ENCODE measurements at places on chromosomes 16 and 17.

- no peak for DNase-seq
Observed at GRCh38 chr17:15496735-15497670, 29.6 kb upstream of the CDRT4 start.

DNA sequence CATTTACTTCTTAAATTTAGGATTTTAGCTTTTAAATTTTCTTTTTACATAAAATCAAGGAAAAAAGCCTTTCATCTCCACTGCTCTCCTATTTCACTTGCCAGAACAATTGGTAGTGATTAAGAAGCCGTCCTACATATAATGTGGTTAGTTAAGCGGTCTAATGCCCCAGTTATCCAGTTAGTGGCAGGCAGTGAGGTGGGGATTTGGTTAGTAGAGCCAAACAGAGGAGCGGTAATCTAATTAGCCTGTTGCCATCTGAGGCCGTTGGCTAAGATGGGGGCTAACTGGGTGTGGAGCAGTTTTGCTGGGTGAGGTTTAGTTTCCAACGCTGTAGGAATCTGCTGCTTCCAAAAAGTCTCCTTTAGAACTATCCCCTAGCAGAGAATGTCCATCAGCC lies 22.4 kb downstream of the SNX11 start:
- no peak for DNase-seq

DNA sequence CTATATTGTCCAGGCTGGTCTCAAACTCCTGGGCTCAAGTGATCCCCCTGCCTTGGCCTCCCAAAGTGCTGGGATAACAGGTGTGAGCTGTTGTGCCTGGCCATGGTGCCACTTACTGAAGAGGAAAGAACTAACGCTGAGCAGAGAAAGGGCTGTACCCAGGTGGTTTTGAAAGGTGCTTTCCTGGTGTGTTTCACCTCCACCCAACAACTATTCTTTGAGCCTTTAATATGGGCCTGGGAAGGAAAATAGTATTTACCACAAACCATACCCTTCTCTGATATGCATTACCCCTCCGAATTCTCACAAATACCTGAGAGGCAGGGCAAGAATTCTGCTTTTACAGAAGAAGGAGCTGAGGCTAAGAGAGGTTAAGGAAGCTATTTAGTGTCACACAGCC lies 24.8 kb downstream of the KPNA2 start:
- DNase-seq: no peak

DNA sequence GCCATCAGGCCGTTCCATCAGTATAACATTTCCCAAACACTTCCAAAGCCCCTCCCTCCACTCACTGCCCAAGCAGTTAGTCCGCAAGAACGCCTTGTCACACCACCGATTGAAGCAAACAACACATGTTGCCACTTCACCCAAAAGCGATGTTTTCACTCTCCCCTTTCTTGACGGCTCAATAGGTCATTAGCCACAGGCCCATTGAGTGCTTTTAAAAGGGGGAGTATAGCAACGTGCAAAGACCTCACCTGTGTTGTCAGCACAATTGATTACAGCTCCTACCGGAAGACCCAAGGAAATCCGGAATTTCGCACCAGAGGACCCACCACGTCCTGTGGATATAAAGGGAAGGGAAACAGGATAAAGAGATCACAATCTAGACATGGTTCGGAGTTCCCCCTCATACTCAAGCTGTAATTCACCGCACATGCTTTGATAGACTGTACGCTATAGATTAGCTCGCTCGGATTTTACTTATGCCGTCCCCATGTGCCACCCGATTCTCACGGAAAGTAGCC lies 690 bp downstream of the RPL23 start:
- peak; percentile 42 for DNase-seq

GRCh38 chr17:73365906-73366623 lies 54.3 kb upstream of the CDC42EP4 start:
- no peak for DNase-seq

DNA sequence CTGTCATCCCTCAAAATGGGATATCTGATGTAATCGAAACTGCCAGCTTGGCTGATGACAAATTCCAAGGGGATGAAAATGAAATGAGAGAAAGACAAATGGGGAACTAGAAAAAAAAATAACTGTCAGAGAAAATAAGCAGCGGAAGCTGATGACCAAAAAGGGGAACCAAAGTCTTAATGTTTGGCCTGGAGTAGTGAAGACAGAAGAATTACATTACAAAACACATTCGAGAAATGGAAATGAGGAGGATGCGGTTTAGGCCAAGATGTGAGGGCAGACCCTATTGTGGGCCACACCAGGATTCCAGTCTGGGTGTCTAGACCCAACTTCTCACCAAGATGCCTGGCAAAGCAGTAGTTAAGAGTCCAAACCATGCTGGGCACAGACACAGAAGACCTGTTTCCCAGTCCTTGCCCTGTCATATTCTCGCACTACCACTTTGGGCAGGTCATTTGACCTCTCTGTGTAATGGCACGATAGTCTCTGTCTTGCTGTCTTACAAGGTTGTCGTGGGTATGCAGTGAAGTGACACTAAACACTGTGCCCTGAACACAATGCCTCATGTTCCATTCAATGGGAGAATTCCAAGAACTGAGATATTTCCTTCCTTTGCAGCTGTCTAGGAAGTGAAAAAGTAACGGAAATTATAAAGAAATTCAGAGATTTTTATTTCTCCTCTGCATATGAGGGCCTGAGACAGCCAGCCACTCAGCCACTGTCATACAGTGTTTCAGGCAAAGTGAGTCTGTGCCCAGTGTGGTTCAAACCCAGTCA lies 12.3 kb upstream of the CCL2 start:
- no peak for DNase-seq

- DNase-seq: no peak
Observed at GRCh38 chr16:28188085-28188916, 23.5 kb downstream of the XPO6 start.

- DNase-seq: no peak
Observed at GRCh38 chr16:68421076-68421475, 27.2 kb downstream of the SMPD3 start.

DNA sequence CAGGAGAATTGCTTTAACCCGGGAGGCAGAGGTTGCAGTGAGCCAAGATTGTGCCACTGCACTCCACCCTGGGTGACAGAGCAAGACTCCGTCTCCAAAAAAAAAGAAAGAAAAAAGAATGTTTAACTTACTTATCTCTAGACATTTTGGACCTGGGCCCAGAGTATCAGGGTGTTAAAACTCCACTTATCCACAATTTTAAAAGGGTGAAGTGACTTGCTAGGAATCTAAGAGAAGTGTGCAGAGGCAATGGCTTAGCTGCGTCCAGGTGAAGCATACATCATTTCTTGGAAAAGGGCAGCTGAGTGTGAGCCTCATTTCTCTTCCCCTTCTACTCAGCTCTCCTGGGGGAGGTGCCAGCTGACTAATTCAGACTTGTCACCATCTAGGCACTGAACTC lies 25.1 kb downstream of the ALDH3A2 start:
- no peak for DNase-seq

DNA sequence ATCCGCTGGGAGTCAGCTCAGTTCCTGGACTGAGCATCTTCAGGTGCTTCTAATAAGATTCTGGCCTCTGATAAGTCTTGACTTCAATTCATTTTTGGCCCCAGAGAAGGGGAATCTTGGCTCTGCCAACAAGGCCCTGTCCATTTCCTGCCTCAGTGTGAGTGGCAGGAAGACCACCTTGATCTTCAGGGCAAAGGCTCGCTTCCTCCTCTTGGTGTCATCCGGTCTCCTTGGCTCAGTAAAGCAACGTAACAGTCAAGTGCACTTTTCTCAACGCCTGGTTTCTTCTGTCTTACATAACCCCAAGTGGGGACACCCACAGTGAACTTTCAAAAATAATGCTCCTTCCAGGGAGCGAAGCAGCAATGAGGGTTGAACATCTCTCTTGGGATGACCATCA lies 169.8 kb downstream of the PRKCB start:
- no peak for DNase-seq

- no peak for DNase-seq
Observed at GRCh38 chr17:33955461-33955860, 299.6 kb upstream of the CCL2 start.

DNA sequence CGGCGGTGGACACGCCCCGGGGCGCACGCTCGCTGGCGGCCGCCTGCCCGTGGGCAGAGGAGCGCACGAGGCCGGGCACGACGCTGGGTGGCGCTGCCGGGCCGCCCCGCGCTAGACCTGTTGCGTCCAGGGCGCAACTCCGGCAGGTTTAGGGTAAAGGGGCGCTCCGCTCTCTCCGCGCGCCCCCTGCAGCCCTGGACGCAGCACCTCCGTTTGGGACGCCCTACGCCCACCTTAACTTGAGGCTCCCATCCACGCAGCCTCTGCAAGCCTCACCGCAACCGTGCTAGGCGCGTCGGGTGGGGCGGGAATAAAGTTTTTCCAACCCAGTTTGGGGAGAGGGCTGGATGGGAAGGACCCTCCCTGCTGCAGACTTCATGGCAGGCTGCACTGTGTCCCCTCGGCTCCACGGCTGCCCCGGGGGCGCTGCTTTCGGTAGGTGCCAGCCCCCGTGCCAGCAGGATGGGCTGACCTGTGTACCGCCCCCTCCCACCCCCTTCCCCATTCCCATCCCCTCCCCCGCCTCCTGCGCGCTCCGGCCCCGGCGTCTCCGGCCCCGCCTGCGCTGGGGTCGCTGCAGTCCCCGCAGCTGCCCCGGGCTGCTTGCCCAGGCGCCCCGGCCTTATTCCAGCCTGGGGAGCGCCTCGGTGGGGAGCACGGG lies at the start of gene SYT17:
SYT17 (plus strand) TSS at position 531 of the 661 bp plus-strand sequence. CDS start 407 bp downstream, outside the sequence.
- DNase-seq: no peak

GRCh38 chr16:8720080-8720966 lies 45.9 kb downstream of the ABAT start:
- no peak for DNase-seq

GRCh38 chr17:71464751-71465150 lies 656.1 kb upstream of the SOX9 start:
- DNase-seq: no peak

DNA sequence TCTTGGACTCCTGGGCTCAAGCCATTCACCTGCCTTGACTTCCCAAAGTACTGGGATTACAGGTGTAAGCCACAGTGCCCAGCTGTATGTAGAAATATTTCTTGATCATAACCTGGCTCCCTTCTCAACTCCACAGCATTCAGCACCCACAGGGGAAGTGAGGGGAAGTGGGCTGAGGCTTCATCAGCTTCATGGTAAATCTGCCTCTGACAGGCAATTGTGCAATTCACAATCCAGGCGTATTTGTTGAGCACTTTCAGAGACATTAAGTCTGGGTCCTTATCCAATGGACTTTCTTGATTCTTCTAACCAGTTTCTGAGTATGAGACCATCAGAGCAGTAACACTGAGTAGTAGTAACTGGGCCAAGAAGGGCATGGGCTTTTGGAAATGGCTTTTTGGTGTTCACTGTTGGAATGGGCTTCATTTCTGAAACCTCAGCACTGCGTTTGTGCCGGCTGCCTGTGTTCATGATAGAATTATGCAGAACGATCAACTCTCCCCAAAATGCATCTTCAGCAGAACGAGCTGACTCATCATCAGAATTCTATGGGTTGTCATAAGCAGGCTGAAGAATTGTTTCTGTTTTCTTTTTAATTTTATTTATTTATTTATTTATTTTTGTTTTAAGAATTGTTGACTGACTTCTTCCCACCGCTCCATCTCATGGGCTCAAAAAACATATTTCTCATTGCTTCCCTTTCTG lies 28.9 kb downstream of the FAM20A start:
- no peak for DNase-seq

- DNase-seq: no peak
Observed at GRCh38 chr17:83201206-83202001, 122.0 kb downstream of the METRNL start.

DNA sequence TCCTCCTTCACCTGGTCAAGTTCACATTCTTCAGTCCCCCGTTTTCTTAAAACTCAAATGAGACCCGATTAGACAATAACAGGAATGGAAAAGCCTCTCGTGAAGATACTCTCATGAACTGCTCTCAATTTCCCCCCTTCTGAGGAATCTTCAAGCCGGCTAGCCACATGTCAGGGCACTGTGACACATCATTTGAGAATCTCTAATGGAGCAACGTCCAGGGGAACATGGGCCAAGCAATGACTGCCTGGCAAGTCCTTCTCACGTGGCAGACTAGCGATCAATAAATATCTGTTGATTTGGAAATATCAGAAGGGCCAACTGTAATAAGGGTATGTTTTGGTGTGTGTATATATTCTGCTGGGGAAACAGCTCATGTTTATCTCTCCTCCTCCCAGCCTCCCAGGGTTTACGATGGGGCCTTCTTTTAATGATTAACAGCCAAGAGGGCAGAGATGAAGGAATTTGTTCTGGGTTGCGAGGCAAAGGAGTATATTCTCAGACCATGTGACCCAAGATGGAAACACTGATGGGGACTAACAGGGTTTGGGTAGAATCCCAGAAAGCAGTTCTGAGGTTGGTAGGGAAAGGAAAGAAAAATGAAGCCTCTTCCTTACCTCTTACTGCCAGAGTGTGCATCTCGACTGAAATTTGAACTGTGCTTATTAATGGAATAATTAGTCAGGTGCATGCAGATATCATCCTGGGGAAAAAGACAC lies 21.4 kb downstream of the TTLL6 start:
- no peak for DNase-seq

DNA sequence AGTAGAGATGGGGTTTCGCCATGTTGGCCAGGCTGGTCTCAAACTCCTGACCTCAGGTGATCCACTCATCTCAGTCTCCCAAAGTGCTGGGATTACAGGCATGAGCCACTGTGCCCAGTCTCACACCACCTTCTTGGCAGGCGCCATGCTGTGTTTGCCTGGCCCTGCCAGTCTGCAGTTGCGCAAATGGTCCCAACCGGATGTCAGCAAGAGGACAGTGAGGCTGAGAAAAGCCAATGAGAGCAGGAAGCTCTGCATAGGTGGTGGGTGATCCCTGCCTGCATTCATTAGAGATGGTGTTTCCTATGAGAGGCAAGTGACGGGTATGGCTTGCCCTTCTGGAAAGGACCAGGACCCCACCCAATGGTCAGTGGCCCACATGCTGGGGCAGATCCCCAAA lies 59.3 kb downstream of the PECAM1 start:
- no peak for DNase-seq

DNA sequence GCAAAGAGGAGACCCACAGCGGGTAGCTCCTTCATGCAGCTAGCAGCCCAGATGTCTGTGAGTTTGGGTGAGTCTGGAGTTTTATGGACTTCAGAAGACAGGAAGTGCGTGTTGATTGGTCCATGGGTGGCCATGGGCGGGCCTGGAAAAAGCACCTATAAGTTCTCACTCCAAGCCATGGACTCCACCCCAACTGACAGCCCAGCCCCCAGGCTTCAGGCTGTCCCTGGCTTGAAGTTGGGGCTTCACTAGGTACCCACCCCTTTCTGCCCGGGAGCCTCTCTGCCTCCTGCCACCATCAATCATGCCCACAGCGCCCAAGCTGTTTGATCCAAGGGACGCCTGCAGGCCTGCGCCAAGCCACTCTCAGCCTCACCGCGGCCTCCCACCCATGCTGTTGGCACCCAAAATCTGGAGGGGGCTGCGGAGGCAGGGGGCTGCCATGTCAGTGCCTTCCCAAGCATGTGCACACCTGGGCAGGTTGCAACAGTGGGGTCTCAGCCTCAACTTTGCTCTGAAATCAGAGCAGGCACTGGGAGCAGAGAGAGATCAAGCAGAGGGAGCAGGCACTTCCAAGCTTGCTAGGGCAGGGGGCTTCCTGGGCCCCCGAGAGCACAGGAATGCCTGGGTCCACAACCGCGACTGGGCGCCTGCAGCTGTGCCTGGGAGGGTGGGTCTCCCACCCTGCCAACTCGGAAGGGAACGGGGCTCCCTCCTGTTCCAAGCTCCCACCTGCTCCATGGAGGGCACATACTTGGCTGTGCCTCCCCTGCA lies 1503.7 kb downstream of the CDH11 start:
- no peak for DNase-seq

All from CD8-positive, alpha-beta memory T cell (primary cell).